Progenitor cell of endocrine pancreas (in vitro differentiated cells): ENCODE measurements at places on chromosomes 16 and 17. TPM values are rescaled to one million over a fixed set of nuclear protein-coding genes. Genes with fewer than 3 reads are reported as not detected.

CEP295NL gene
- total RNA-seq = 2.3 and 2.6 TPM in 2 replicates

DOC2A gene
- total RNA-seq = 4.4 and 5.0 TPM in 2 replicates

DNA sequence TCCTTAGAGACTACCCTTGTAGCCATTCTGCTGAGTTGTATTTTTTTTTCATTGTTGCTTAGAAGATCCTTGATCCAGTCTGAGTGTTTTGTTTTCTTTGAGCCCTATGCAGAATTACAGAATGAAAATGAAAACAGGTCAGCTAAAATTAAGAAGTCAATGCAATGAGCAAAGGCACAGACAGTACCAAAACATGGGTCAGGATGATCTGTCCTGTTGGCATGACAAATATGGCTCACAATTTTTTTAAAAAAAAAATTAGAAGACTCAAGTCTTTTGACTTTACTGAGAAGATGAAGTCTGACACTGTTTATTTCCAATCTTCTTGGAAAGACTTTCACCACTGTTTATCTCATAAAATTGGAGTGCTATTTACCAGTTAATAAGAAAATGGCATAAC is 32.4 kb downstream of the KCNJ16 start:
- DNase-seq = no peak

DNA sequence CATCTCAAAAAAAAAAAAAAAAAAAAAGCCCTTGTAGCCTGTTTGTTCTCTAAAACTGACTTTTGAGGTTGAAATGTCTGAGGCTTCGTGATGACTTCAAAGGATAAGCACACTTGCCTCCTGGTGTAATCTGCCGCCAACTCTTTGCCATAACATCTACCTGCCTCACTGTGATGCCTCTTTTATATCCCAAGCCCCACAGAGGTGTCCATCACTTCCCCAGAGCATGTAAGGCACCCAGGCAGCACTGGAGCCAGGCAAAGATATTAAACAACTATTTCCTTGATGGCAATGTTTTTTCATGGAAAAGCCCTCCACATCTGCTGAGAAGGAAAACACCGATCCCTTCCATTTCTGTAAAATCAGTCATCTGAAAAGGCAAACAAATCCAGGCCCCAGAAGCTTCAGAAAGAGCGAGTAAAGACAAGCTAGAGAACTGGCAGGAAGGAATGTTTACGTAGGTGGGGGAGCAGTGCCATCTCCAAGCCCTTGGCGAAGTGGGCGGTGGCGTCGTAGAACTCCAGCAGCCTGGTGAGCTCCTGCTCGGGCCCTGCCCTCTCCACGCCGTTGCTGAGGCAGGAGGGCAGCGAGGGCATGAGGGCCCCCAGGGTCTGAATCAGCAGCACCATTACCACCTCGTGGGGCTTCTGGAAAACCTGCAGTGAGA is 28.6 kb downstream of the COG7 start:
- no peak for DNase-seq

- DNase-seq = no peak
Measured at GRCh38 chr16:12735805-12736204, 67.9 kb downstream of the CPPED1 start.

DNA sequence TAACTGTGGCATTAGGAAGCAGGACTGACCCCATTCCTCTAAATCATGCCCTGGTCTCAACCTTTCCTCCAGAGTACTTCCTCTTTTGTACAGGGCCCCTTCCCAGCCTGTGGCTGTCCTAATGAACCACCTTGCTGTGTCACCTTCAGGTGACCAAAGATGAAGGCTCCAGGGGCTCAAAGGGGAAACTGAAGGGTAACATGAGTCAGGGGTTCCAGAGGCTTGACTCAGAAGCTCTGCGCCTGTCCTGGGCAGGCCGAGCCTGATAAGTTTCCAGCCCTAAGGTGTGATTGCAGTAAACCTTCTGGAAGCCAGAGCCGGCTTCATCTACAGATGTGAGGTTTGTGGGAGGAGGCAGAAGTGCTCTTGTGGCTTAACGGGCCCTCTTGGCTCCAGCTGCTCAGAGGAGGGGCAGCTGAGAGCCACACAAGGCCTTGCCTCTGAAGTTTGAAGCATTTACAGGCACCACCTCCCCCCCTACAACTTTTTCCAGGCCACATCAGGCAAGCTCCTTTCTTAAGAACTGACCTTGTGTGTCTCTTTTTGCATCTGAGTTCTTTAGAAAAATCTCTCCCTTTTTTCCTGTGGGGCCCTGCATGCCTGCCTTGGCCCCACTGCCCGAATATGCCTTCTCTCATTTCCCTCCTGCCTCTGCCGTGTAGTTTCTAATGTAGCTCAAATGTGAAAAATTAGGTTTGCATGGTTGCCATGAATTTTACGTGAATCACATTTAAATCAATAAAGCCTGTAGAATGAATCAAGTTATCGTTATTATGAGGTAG is 149.9 kb downstream of the CLEC16A start:
- DNase-seq = no peak

- no peak for DNase-seq
Measured at GRCh38 chr17:65085397-65085796, 28.9 kb upstream of the GNA13 start.

TADA2A gene
- 31.2 and 31.5 TPM in 2 replicates for total RNA-seq

- no peak for DNase-seq
Measured at GRCh38 chr17:4256952-4257351, 6.8 kb downstream of the ANKFY1 start.

DNA sequence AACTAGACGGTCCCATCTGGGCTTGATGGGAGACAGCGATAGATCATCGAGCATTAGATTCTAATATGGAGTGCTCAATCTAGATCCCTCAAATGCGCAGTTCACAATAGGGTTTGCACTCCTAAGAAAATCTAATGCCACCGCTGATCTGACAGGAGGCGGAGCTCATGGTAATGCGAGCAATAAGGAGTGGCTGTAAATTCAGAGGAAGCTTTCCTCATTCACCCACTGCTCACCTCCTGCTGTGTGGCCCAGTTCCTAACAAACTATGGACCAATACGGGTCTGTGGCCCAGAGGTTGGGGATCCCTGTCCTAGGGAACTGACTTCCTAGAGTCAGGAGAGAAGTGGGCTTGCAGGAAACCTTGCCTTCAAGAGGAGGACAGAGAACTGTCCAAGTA is 25.2 kb upstream of the AMZ2 start:
- no peak for DNase-seq

DNA sequence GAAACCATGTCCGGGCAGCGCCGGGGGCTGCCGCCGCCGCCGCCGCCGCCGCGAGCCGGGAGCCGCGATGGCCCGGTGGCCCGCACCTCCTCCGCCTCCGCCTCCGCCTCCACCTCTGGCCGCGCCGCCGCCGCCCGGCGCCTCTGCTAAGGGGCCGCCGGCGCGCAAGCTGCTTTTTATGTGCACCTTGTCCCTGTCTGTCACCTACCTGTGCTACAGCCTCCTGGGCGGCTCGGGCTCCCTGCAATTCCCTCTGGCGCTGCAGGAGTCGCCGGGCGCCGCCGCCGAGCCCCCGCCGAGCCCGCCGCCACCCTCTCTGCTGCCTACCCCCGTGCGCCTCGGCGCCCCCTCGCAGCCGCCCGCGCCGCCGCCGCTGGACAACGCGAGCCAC is 587 bp downstream of the HS3ST4 start:
- peak; percentile 22 for DNase-seq

OVCA2 gene
- total RNA-seq = 21.9 and 25.4 TPM in 2 replicates

DNA sequence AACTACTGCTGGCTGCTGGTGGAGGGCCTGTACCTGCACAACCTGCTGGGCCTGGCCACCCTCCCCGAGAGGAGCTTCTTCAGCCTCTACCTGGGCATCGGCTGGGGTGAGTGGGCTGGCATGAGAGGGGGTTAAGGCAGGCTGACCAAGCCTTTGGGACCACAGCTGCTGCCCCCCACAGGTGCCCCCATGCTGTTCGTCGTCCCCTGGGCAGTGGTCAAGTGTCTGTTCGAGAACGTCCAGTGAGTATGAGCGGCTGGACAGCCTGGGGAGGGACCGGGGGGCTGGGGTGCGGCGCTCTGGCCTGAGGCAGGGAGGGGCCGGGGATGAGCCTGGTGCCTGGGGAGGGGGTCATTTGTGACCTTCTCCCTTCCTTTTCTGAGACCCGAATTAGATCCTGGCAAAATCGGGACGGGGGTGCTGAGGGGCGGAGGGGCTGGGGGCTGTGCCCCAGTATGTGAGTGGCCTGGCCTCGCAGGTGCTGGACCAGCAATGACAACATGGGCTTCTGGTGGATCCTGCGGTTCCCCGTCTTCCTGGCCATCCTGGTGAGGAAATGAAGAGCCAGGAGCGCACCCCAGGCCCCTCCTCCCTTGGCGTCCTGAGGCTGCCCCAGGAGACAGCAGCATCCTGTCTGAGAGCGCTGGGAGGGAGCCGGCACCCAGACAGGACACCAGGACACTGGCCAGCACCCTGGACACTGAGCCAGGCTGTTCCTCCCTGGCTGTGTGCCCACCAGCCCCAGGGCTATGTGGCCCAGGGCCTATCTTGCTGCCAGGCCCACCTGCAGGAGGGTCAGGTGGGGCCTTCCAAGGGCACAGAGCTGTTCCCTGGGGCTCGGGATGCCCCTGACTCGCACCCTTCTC is 8.0 kb downstream of the GCGR start:
- DNase-seq = no peak

GRCh38 chr16:81143921-81144471 is 47.8 kb upstream of the GCSH start:
- no peak for DNase-seq
